ENCODE measurements at places on chromosomes 5 and 9. TPM values are rescaled to one million over a fixed set of nuclear protein-coding genes. Genes with fewer than 3 reads are reported as not detected.

The PCDHB9 gene
- 2.8 TPM for total RNA-seq

The PIP5K1B gene
- 76.8 TPM for total RNA-seq

The CKMT2 gene
- total RNA-seq: 2.3 TPM

The PCDHA1 gene
- total RNA-seq: not detected

The SHISAL2B gene
- not detected for total RNA-seq

The TMEM252 gene
- total RNA-seq: not detected

The C9 gene
- not detected for total RNA-seq

The DCP2 gene
- 23.7 TPM for total RNA-seq

The RAPGEF6 gene
- total RNA-seq: 16.4 TPM

The GAPT gene
- not detected for total RNA-seq

The SLIT3 gene
- total RNA-seq: 29.6 TPM

The CCL28 gene
- total RNA-seq: 5.0 TPM

The PRLR gene
- 0.49 TPM for total RNA-seq

The PTGS1 gene
- 5.0 TPM for total RNA-seq

The FANCC gene
- 9.1 TPM for total RNA-seq

The PCDHGA11 gene
- total RNA-seq: 16.8 TPM

The CFAP77 gene
- total RNA-seq: not detected

The AQP7 gene
- 4.6 TPM for total RNA-seq

The WDR31 gene
- total RNA-seq: 3.2 TPM

The TLR4 gene
- total RNA-seq: 57.0 TPM

The PDLIM7 gene
- 88.0 TPM for total RNA-seq

The RORB gene
- total RNA-seq: 4.0 TPM

The PCDHA13 gene
- 1.1 TPM for total RNA-seq

The PCDHB3 gene
- 1.8 TPM for total RNA-seq

The MAST4 gene
- 44.8 TPM for total RNA-seq

The BHMT2 gene
- 0.89 TPM for total RNA-seq

The CMYA5 gene
- 2.6 TPM for total RNA-seq

The SPINK4 gene
- total RNA-seq: not detected

The PDZD2 gene
- total RNA-seq: 66.1 TPM

The ARL14EPL gene
- total RNA-seq: not detected

The MEIKIN gene
- not detected for total RNA-seq

The ATOSB gene
- 30.1 TPM for total RNA-seq

The WNT8A gene
- not detected for total RNA-seq

The ARHGEF28 gene
- total RNA-seq: 18.6 TPM

The LHX3 gene
- not detected for total RNA-seq

The HOMER1 gene
- total RNA-seq: 8.2 TPM

Measured in upper lobe of left lung (tissue), 6 donors.